ENCODE measurements at places on chromosomes 2 and 18. TPM values are rescaled to one million over a fixed set of nuclear protein-coding genes. Genes with fewer than 3 reads are reported as not detected.

The POTEF gene
- total RNA-seq, result not detected

The NAT8 gene
- not detected for total RNA-seq

The FIGN gene
- not detected for total RNA-seq

The HRH4 gene
- 13.9 TPM for total RNA-seq

The FTCDNL1 gene
- 0.95 TPM for total RNA-seq

The GKN2 gene
- not detected for total RNA-seq

The CFAP221 gene
- not detected for total RNA-seq

The PJVK gene
- total RNA-seq, result 2.5 TPM

The IWS1 gene
- total RNA-seq, result 23.9 TPM

Measured in natural killer cell (primary cell).